ENCODE measurements at places on chromosomes 7 and 10. TPM values are rescaled to one million over a fixed set of nuclear protein-coding genes. Genes with fewer than 3 reads are reported as not detected.

GRCh38 chr10:62076891-62077290 lies 175.4 kb downstream of the ARID5B start:
- peaks cover 41% of the 10 kb centered on the region for H3K4me1 ChIP-seq
- H3K27ac ChIP-seq, result peak overlapping the region; percentile 65
- H3K36me3 ChIP-seq, result no peaks in the 10 kb centered on the region

GRCh38 chr7:45036317-45036716 lies 36.3 kb downstream of the CCM2 start:
- H3K36me3 ChIP-seq, result no peaks in the 10 kb centered on the region
- no peak for DNase-seq
- H3K4me3 ChIP-seq, result no peak overlapping the region
- H3K4me1 ChIP-seq, result no peaks in the 10 kb centered on the region

- H3K27me3 ChIP-seq, result no peaks in the 10 kb centered on the region
- H3K27ac ChIP-seq, result no peak overlapping the region
- no peaks in the 10 kb centered on the region for H3K36me3 ChIP-seq
- no peak for DNase-seq
- no peaks in the 10 kb centered on the region for H3K4me1 ChIP-seq
Observed at GRCh38 chr10:76047521-76047920, 616.1 kb downstream of the LRMDA start.

GRCh38 chr10:16773334-16773733 lies 43.9 kb downstream of the RSU1 start:
- DNase-seq, result no peak
- no peaks in the 10 kb centered on the region for H3K4me1 ChIP-seq
- H3K4me3 ChIP-seq, result no peak overlapping the region
- no peak overlapping the region for H3K27ac ChIP-seq
- no peaks in the 10 kb centered on the region for H3K27me3 ChIP-seq

DNA sequence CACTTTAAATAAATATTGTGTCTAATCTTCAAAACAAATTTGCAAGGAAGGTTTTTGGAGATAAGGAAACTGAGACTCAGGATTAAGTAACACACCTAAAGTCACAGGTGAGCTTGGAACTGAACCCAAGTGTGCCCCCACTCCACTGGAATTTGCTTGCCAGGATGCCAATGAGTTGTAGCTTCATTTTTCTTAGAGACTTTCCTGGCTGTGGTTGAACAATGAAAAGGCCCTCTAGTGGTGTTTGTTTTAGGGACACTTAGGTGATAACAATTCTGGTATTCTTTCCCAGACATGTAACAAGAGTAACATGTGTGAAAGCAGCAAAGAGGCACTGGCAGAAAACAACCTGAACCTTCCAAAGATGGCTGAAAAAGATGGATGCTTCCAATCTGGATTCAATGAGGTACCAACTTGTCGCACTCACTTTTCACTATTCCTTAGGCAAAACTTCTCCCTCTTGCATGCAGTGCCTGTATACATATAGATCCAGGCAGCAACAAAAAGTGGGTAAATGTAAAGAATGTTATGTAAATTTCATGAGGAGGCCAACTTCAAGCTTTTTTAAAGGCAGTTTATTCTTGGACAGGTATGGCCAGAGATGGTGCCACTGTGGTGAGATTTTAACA lies 1.5 kb downstream of the IL6 start:
- peaks cover 56% of the 10 kb centered on the region for H3K4me1 ChIP-seq
- H3K36me3 ChIP-seq, result no peaks in the 10 kb centered on the region
- H3K4me3 ChIP-seq, result no peak overlapping the region
- DNase-seq, result peak; percentile 47
- H3K27ac ChIP-seq, result no peak overlapping the region

- no peak overlapping the region for H3K4me3 ChIP-seq
- H3K27me3 ChIP-seq, result no peaks in the 10 kb centered on the region
- H3K4me1 ChIP-seq, result peaks cover 38% of the 10 kb centered on the region
- H3K27ac ChIP-seq, result no peak overlapping the region
Observed at GRCh38 chr7:35988818-35989217, 164.2 kb upstream of the EEPD1 start.

- no peaks in the 10 kb centered on the region for H3K36me3 ChIP-seq
- H3K4me1 ChIP-seq, result no peaks in the 10 kb centered on the region
- no peak overlapping the region for H3K27ac ChIP-seq
- no peaks in the 10 kb centered on the region for H3K27me3 ChIP-seq
- peak; percentile 46 for DNase-seq
- peak overlapping the region; percentile 48 for H3K4me3 ChIP-seq
Observed at GRCh38 chr10:45249978-45250693, 65.3 kb downstream of the OR13A1 start.

- H3K4me3 ChIP-seq, result no peak overlapping the region
- no peak for DNase-seq
- no peak overlapping the region for H3K27ac ChIP-seq
Observed at GRCh38 chr7:29812185-29812876, 6.0 kb downstream of the WIPF3 start.

GRCh38 chr7:45716380-45717203 lies 142.4 kb downstream of the ADCY1 start:
- peaks cover 67% of the 10 kb centered on the region for H3K27me3 ChIP-seq
- no peaks in the 10 kb centered on the region for H3K4me1 ChIP-seq
- H3K36me3 ChIP-seq, result no peaks in the 10 kb centered on the region

- H3K27me3 ChIP-seq, result no peaks in the 10 kb centered on the region
- no peaks in the 10 kb centered on the region for H3K4me1 ChIP-seq
- peak; percentile 41 for DNase-seq
- no peak overlapping the region for H3K27ac ChIP-seq
- H3K4me3 ChIP-seq, result no peak overlapping the region
Observed at GRCh38 chr10:71285180-71285545, 33.9 kb upstream of the SLC29A3 start.

- H3K27me3 ChIP-seq, result no peaks in the 10 kb centered on the region
- peak; percentile 61 for DNase-seq
- H3K27ac ChIP-seq, result peak overlapping the region; percentile 25
- no peak overlapping the region for H3K4me3 ChIP-seq
Observed at GRCh38 chr7:139075031-139075652, 34.4 kb downstream of the ZC3HAV1 start.

DNA sequence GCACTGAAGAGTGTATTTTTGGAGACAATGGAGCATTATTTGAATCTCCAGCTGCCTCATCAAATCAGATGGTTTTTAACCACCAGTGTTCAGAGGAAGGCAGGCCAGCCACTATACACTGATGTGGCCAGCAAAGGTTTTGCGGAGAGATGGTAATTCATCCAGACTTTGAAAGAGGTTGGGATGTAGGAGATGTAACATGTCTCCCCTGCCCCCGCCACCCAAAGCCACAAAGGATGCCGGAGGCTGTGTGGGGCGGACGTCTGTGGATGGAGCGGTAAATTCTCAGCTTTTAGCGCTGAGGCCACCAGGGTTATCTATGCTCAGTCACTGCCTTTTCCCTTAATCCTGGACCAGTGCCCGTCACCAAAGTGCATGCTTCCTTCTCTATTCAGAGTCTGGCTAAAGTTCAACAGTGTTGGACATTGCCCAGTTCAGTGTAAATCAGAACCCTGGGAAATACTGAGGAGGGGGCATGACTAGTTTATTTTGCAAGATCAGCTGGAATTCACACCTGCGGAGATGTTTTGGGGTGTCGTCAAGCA lies 3.7 kb upstream of the TRIP6 start:
- H3K27ac ChIP-seq, result no peak overlapping the region
- H3K27me3 ChIP-seq, result no peaks in the 10 kb centered on the region
- no peaks in the 10 kb centered on the region for H3K36me3 ChIP-seq
- DNase-seq, result no peak
- no peak overlapping the region for H3K4me3 ChIP-seq

Gene CPA4
- total RNA-seq, result 9.8 TPM

Gene ANKRD1
- total RNA-seq, result 6.7 TPM

Gene APBB1IP
- not detected for total RNA-seq

Gene MRPL32
- 45.5 TPM for total RNA-seq

Gene C10orf88
- 7.6 TPM for total RNA-seq

Gene PNLIPRP2
- not detected for total RNA-seq

Gene GPR37
- 1.8 TPM for total RNA-seq

Gene IGF2BP3
- 139 TPM for total RNA-seq
